ENCODE measurements at places on chromosomes 4 and X.
A peak's percentile ranks its signal among the peaks of the same experiment; 100 is the strongest.

DNA sequence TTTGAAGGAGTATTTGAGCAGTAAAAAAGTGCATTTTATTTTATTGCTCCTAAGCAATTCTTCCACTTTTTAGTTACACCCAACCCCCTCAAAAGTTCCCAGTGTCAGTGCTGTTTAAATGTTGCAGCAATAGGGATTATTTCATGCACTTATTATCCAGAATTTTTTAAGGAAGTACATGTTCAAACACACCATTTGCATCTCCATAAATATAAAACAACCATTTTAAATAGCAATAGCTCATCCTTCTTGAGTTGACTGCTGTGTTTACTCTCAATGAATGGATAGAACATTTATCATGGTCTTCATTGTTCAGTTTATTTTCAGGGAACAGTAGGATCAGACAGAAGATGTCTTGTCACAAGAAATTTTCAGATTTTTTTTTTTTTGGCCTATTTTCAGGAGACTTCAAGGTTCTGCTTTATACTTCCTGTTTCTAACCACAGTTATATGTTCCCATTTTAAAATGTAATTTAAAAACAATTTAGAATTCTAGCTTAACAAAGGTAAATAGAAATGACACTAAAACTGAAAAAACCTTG, 171.9 kb downstream of the TMA16 start:
- DNase-seq: no peak

- no peak for DNase-seq
Measured at GRCh38 chr4:71095545-71095944, 102.1 kb downstream of the DCK start.

DNA sequence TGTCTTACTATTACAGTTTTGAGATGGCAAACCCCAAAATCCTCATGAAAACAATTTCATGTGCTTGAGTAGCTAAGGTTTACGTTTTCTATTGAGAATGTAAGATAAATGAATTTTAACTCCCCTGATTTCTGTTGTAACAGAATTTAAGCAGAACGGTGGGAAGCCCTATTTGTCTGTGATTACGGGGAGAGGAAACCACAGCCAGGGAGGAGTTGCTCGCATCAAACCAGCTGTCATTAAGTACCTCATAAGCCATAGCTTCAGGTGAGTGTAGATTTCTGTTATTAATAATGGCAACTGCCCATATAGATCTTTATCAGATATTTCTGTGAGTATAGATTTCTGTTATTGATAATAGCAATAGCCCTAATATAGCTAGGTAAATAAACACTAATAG, 44.2 kb upstream of the RHOH start:
- DNase-seq: no peak

DNA sequence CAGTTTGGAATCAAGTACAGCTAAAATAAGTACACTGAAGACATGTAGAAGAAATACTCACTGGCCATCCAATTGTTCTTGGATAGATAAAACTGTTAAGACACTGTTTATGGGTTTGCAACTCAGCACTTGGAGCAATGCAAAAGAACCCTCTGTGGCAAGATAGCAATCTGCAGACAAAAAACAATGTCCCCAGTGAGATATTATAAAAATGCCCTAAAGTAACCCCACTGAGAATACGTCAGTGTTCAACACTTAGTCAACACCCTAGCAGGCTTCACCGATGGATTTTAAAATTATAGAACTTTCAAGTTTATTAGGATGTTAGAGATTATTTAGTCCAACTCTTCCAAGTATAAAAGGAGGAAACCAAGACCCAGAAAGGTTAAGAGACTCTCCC, 47.5 kb upstream of the NDP start:
- no peak for DNase-seq

GRCh38 chr4:111454961-111455360, 690.3 kb upstream of the FAM241A start:
- DNase-seq: peak; percentile 2

GRCh38 chrX:38110231-38110630, 103.9 kb downstream of the SYTL5 start:
- no peak for DNase-seq

- DNase-seq: peak; percentile 84
Measured at GRCh38 chr4:76772498-76773106, 125.3 kb downstream of the SOWAHB start.

DNA sequence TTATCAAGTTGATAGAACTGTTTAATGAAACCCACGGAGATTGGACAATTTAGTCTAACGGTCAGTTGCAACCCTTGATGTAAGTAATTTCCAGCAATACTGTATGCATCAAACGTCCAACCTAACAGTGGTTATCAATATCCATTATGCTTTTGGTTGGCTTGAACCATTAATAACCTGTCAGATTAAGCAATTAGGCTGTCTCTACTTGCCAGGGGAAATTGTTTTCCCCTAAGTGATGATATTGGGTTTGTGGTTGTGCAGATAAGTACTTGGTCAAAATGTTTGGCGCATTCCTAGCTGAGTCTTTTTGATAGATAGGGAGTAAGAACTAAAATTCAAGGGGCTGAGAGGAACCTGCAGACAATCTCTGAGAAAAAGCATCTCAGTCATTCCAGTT, 30.5 kb upstream of the ESX1 start:
- no peak for DNase-seq

GRCh38 chr4:95541889-95542607, 6.7 kb downstream of the UNC5C start:
- DNase-seq: no peak

DNA sequence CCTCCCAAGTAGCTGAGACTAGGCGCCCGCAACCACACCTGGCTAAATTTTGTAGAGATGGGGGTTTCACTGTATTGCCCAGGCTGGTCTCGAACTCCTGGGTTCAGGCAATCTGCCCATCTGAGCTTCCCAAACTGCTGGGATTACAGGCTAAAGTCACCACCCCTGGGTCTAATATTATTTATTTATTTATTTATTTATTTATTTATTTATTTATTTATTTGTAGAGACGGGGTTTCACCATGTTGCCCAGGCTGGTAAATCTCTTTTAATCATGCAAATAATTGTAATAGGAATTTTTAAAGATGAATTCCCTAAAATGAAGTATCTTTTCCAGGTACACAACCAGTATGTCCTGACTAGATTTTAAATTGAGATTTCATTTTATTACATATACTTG, 761.8 kb downstream of the TRAM1L1 start:
- no peak for DNase-seq

- peak; percentile 61 for DNase-seq
Measured at GRCh38 chr4:25811374-25811690, 51.5 kb downstream of the SEL1L3 start.

GRCh38 chr4:38024206-38024509, 64.0 kb downstream of the PTTG2 start:
- DNase-seq: no peak

GRCh38 chr4:124890522-124890921, 178.0 kb upstream of the ANKRD50 start:
- peak; percentile 62 for DNase-seq

DNA sequence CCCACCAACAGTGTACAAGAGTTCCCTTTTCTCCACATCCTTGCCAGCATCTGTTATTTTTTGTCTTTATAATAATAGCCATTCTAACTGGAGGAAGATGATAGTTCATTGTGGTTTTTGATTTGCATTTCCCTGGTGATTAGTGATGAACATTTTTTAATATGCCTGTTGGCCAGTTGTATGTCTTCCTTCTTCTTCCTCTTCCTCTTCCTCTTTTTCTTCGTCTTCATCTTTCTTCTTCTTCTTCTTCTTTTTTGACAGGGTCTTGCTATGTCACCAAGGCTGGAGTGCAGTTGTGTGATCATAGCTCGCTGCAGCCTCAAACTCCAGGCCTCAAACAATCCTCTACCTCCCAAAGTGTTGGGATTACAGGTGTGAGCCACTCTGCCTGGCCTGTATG, 87.4 kb downstream of the CCDC160 start:
- no peak for DNase-seq

DNA sequence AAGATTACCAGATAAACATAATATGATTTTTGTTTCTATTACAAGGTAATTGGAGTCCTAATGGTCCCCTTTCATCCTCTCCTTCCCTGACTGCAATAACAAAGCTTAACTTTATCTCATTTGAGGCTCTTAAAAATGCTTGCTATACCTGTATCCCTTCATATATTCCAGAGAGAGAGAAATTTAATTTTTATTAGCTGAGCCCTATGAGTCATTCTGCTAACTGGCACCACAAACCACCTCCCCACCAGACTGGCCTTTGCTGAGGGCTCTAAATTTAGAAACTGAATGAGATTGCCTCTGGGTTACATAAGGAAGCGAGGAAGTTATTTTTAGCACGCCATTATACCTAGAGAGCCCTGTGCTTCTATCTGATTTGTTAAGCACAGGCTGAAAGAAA, 27.4 kb downstream of the CBLL2 start:
- DNase-seq: peak; percentile 83

GRCh38 chrX:41616255-41616654, 72.5 kb upstream of the GPR34 start:
- no peak for DNase-seq

DNA sequence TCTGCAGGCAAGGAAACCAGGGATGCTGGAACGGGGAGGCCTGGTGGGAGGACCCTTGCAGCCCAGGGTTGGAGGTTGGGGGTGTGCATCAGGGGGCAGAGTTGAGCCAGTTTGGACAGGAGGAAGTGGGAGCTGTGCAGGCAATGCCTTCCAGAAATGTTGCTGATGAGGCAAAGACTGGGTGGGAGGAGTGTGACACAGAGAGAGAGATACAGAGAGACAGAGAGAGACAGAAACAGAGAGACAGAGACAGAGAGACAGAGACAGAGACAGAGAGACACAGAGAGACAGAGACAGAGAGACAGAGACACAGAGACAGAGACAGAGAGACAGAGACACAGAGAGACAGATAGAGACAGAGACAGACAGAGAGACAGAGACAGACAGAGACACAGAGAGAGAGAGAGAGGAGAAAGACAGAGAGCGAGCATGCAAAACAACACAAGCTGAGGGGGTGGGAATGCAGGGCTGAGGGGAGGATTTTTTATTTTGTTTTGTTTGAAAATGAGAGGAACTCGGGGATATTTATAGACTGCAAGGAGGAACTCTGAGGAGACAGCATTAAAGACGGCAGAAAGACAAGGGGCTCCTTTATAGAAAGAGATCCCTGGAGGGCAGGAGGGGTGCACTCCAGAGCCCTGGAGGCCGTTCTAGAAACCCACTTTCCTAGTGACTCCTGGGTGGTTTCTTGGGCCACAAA, 1.9 kb upstream of the HAUS3 start:
- DNase-seq: peak; percentile 59

DNA sequence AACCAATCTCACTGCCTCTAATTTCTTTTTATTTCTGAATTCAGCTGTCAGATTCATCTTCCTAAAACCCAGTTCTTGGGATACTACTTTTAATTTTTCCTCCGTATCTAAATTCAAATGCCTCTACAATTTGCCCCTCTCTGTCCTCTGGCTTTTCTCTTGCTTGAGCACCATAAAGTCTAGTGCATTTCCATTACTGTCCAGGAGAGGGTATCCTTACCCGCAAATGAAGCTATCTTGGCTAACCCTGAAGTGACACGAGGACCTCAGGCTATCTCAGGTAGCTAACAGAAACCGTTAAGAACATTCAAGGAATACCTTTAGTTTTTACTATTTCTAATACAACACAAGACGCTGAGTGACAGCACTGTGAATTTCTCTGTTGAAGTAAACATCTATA, 49.4 kb upstream of the PRR32 start:
- peak; percentile 2 for DNase-seq

GRCh38 chrX:150421816-150422215, 58.7 kb downstream of the MAMLD1 start:
- no peak for DNase-seq

DNA sequence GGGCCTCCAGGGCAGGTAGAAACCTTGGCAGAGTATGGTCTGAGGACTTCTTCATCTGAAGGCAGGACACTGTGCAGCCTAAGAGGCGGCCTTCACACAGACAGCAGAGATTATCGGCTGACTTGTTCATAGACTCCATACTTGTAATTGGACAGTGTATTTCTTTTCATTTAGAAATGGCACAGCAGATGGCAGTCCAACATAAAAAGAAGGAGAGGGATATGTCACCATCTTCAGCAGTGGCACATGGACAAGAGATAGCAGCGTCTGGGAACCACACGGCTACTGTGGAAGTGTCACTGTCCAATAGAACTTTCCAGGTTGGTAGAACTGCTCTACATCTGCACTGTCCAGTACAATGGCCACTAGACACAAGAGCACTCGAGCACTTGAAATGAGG, 21.7 kb upstream of the GEMIN8 start:
- DNase-seq: peak; percentile 51

GRCh38 chr4:163911891-163912290, 417.4 kb downstream of the TMA16 start:
- DNase-seq: no peak

DNA sequence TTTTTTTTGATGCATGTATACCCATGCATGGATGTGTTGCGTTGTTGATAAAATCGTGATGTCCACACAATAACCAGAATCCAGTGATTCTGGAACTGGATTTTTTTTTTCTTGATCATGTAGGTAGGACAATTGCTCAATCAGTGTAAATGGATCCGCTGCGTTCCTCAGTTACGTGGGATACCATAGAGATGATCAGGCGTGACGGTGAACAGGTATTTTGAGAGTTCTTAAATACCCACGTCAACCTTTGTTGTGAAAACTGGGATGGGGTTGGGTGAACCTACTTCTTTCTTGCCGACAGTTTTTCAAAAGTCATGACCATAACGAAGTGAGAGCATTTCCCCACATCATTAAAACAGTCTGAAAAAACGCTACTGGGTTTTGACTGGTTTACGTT, 913 bp upstream of the SMIM10L2A start:
- DNase-seq: no peak

GRCh38 chr4:119082661-119083060, 53.0 kb upstream of the MYOZ2 start:
- no peak for DNase-seq

GRCh38 chr4:88064410-88064809, 57.0 kb downstream of the PKD2 start:
- DNase-seq: no peak

- DNase-seq: peak; percentile 72
Measured at GRCh38 chrX:152072236-152072635, 66.1 kb downstream of the MAGEA10 start.

- DNase-seq: no peak
Measured at GRCh38 chr4:76216524-76216923, 2.9 kb upstream of the SCARB2 start.

GRCh38 chr4:95540227-95540626, 8.5 kb downstream of the UNC5C start:
- DNase-seq: no peak

GRCh38 chrX:25737540-25737939, 400.6 kb upstream of the MAGEB18 start:
- DNase-seq: no peak

- no peak for DNase-seq
Measured at GRCh38 chr4:150680651-150681050, 98.7 kb downstream of the MAB21L2 start.

- peak; percentile 64 for DNase-seq
Measured at GRCh38 chr4:68271851-68272357, 26.4 kb upstream of the TMPRSS11B start.

- DNase-seq: peak; percentile 31
Measured at GRCh38 chr4:2934077-2934812, 29.0 kb downstream of the NOP14 start.

DNA sequence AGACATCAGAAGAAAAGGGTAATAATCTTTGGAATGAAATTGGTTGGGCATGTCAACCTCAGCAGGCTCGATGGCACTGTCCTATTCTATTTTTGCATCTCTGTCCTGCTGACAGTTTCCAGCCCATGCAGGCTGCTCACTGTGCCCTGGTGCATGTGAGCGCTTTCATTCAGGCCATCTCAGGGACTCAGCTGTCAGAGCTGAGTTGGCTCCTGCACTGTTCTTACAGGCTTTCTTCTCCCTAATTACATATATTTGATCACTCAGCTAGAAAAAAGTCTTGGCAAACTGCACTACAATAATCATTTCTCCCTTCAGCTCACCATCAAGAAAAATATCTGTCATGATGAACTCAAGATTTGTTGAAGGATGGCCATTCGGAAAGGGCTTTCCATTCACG, 84.7 kb downstream of the RASL11B start:
- DNase-seq: no peak

Data from fibroblast of skin of back (primary cell).